ENCODE measurements at places on chromosomes 1 and 21.

DNA sequence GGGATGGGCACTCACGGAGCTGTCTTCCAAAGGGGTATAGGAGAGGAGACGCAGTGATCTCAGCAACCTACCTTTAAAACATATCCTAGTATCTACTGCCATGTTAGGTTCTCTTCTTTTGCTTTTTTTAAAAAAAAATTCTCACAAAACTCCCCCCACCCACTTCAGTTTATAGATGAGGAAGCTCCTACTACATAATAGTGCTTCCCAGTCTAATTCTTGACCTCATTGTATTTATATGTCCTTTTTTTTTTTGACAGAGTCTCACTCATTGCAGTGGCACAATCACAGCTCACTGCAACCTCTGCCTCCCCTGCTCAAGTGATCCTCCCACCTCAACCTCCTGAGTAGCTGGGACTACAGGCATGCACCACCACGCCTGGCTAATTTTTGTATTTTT lies 99.9 kb downstream of the OSBPL9 start:
- DNase-seq, result no peak

- no peak for DNase-seq
Measured at GRCh38 chr1:102097451-102097850, 100.7 kb upstream of the OLFM3 start.

- no peak for DNase-seq
Measured at GRCh38 chr1:100735244-100735643, 15.7 kb downstream of the VCAM1 start.

DNA sequence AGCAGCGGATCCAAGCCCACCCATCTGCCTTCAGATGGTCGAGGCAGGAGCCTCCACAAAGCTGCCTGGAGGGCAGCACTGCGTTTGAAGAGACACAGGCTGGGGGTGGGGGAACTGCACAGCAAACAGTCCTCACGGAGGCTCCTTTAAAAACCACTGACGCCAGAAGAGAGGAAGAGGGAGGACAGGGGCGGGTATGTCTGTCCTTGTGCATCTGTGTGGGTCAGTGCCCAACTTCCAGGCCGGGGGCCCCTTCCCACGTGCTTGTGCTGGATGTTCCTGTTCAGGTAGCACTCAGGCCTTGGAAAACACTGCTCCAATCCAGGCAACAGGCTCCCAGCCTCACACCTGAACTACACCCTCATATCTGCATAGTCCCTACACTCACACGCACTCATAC lies 7.7 kb downstream of the AHDC1 start:
- no peak for DNase-seq

All from stimulated activated CD8-positive, alpha-beta memory T cell treated with anti-CD3 and anti-CD28 coated beads, Interleukin-4, amount 100 ng/mL, for 4 hours (primary cell).